Activated CD4-positive, alpha-beta T cell treated with anti-CD3 and anti-CD28 coated beads for 48 hours (primary cell): ENCODE measurements at places on chromosomes 12 and 14.

- DNase-seq = no peak
Measured at GRCh38 chr14:86802726-86803125, 1190.3 kb downstream of the GALC start.

DNA sequence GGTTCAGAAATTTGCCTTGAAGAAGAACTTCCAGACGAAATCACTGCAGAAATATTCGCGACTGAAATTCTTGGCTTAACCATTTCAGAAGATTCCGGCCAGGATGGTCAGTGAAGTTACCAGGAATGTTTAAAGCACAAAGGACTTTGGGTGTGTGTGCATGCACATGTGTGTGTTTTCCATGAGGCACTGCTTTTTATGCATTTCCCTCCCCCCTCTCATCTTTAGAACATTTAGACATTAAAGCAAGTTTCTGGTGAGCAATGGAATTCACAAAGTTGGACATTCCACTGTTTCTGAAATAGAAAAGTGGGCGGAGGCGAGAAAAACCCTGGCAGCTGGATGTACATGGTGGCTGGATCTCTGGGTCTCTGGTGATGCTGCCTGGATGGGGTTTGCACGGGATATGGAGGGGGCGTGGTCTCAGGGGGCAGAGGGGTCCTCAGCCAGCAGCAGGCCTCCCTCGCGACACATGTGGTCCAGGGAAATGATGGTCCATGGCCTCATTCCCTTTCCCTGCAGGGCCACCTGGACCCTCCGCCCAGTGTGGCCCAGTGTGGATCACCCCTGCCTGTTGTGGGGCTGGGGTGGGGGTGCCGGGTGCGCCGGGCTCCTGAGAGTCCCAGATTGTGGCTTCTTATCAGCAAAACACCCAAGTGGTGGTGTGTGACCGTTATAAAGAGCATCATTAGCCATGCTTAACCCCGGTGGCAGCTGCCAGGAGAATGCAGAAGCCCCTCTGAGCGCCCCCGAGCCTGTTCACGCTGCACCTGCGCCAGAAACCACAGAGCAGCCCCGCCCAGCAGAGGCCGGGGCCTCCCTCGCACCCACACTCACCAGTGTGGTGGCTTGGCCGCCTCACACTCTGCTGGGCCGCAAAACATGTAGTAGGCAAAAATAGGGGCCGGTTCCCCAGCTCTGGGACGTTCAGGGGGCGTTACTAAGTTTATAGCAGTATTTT lies 17.8 kb upstream of the BCL7A start:
- no peak for DNase-seq

DNA sequence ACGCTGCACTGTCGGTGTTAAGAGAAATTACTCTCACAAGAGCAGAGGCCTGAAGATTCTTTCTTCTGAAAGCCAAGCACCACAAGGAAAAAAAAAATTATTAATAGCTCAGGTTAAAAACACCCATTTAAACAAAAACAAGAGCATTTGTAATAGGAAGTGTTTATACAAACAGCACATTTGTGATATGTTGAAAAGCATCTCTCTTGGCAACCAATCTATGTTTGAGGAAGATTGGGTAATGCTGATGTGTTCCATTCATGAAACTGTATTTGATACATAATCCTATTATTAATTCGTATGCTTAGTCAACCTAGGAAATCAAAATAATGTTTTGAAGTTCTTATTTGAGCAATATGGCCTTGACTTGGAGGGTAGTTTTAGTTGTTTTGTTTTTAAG lies 36.5 kb downstream of the SSPN start:
- DNase-seq = no peak

DNA sequence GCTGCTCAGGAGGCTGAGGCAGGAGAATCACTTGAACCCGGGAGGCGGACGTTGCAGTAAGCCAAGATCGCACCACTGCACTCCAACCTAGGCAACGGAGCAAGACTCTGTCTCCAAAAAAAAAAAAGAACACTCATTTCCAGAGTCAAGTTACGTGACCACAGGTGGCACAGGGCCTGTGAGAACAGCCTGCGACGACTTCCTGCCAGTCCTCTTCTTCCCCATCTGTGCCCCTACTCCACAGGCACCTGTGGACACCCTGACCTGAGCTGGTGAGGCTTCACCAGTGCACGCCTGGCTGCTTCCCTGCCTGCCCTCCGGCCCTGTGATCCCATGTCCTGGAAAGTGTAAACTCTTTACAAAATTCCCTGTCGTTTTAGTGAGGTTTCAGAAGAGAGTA lies 77.7 kb downstream of the PPP2R5C start:
- DNase-seq = peak; percentile 61

DNA sequence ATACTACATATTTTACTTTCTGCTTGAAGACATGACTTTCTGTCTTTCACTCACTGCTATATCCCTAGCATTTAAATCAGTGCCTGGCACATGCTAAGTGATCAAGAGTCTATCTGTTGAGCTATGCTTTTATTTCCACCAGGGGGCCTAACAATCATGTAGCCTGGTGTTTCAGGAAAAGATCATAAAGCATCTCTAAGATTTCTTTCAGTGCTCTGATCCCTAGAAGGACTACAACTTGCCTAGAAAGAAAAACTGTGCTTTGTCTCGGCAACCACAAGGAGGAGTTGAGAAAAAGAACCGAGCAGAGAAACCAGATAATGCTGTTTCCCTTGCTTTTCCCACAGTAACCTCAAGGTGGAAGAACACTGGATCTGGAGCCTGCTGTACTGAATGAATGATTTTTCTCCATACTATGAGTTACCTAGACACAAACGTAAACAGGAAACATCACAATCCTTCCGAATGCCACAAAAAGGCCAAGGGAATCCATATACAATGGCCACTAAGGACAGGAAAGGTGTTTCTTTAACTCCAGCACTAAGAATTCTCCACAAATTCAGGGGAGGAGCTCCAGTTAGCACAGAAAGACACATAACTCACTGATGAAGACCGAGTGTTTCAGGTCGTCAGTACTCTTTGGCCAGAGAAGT lies 1.2 kb downstream of the CRY1 start:
- no peak for DNase-seq

DNA sequence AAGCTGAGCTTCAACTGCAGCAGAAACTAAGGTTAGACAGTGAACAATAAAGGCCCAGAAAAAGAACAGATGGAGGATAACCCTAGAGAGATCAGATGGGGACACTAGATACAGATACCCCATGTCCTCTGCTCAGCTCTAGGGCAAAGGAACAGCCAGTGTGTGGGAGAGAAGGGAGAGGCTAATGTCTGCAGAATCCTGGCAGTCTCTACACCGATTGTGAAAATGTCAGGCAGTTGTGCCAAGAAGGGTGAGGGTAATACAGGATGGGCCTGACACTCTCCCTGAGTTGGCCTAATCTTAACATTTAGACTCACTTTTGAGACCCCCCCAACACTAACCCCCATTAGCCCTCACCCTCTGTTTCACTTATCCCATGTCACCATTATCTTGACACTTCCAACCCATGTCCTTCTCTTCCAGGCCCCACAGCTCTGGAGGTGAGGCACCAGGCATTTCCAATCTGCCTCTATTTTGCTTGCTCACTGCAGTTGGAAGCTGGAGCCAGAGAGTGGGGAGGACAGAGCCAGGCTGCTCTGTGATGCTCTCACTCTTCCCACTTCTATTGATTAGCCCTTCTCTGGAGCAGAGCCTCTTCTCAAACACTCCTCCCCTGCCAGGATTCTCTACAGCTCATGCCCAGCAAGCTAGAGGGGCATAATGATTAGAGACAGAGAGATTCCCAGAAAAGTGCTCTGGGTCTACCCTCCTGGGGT lies 3.0 kb upstream of the BLOC1S1 start:
- DNase-seq = no peak

GRCh38 chr12:108462686-108463085 lies 52.4 kb upstream of the FICD start:
- no peak for DNase-seq
